Cerebellum (tissue), 4 donors: ENCODE measurements at places on chromosomes 6 and 20. TPM values are rescaled to one million over a fixed set of nuclear protein-coding genes. Genes with fewer than 3 reads are reported as not detected.

DNA sequence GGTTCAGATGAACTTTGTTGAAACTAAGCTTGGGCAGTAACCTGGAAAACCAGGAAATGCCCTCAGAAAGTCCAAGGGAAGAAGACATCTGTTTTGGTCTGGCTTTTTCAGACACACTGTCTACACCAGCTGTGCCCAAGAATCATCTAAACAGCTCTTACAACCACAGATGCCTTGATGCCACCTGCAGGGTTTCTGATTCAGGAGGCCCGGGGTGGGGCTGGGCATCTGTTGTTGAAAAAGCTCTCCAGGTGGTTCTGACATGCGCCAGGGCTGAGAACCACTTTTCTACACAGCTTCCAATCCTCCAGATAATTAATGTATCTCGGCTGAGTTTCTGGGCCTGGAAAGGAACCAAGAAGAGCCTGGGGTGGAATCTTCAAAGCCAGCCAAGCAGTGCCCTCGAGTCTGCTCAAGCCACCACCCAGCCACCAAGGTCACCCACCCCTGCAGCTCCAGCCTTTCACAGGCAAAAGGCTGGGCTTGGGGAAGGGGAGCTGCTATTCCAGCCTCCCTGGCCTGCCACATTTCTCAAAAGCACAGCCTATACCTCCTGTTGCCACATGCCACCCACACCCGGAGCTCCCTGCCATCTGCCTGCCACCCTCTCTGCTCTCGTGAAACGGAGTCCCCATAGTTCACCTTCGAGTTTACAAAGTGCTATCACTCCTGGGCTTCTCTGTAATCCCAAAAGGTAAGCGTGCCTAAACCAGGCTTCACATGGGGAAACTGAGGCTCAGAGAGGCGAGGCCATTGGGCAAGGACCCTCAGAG lies 9.4 kb downstream of the MDGA1 start:
- no peak for DNase-seq

Gene SEMG1
- not detected for total RNA-seq

Gene DIDO1
- 54.3 TPM for total RNA-seq

Gene HM13
- 43.7 TPM for total RNA-seq
